Activated CD4-positive, CD25-positive, alpha-beta regulatory T cell treated with anti-CD3 and anti-CD28 coated beads, Interleukin-2, amount 50 U/mL, for 72 hours (primary cell): ENCODE measurements at places on chromosomes 3 and 15.

DNA sequence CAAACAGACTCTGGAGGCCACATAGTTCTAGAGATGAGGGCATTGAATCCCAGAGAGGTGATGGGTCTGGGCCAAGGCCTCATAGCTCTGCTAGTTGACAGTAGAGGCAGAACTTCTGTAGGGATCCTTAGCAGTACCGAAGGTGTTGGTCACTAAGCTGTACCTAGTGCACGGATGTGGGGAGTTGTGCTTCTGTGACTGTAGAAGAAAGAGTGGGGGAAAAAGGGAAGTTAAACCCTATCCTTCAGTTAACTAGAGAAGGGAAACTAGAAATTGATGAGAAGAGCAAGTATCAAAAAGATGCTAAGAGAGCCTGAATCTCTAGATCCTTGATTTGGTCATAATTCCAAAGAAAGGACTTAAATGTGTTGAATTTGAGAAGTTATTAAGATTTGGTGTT is 186.7 kb downstream of the NFKBIZ start:
- no peak for DNase-seq

- no peak for DNase-seq
These were observed 336.2 kb downstream of the ERC2 start for GRCh38 chr3:56131974-56132590.

- DNase-seq: no peak
These were observed 14.8 kb downstream of the GTPBP8 start for GRCh38 chr3:113005611-113006010.

DNA sequence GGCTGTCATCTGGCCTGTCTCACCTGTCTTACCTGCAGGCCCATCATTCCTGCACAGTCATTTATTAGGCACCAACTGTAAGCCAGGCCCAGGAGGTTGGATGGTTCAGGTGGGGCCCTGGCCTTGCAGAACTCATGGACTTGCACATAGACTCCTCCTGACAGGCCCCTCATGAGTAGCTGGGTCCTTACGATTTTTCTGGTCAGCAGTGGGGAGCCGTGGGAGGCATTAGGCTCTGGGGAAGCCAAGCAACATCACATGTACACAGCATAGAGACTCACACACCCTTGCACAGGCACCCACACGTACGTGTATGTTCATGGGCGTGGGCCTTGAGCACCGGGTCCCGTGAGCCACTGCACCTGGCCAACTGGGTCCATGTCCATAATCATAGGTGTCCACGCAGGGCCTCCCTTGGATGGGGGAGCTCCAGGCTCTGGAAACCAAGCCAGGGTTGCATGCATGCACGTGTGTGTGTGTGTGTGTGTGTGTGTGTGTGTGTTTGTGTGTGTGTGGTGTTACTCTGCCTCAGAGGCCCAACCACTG is 20.3 kb downstream of the CISH start:
- DNase-seq: no peak

DNA sequence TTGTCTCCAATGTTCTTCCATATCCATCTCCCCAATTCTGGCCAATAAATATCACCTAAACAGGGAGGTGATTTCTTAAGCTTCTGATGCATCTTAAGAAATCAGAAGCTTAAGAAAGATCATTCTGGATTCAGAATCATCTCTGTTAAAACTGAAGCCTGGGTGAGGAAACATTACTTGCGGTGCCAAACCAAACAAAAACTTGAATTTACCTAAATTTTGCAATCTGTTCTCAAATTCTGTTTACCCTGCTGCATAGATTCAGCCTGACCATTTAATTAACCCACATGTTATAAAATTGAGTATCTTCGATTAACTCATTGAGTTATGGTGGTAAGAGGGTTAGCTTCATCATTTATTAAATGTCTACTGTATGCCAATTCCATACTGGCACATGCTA is 204.4 kb upstream of the ZNF385D start:
- no peak for DNase-seq

GRCh38 chr15:63906266-63906584 is 72.5 kb upstream of the HERC1 start:
- no peak for DNase-seq
